ENCODE measurements at places on chromosomes 1 and 21.

- no peak for DNase-seq
These were observed 649 bp downstream of the AHDC1 start for GRCh38 chr1:27603309-27603680.

DNA sequence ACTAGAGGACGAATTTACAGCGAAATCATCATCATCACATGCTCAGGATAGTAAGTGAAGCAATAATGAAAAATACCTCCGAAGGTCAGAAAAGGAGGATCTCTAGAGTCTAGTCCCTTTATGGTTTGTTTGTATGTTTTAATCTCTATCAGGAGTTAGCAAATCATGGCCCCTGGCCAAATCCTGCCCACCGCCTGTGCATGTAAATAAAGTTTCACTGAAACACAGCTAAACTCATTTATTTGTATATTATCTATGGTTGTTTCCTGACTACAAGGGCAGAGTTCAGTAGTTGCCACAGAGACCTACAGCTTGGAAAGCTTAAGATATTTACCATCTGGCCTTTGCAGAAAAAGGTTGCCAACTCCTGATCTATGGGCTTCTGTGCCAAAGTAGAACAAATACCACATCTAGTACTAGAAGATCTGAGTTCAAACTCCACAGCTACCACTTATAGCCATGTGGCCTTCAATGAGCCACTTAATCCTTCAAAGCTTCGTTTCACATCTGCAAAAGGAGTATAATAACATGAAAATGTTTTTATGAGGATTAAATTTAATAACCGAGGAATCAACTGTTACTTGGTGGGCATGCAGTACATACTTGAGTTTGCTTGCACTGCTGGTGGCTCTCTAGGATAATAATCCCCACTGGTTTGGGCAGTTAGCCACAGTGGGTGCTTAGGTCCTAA lies 94.0 kb upstream of the KIF26B start:
- no peak for DNase-seq

GRCh38 chr1:182610606-182611194 lies 6.5 kb upstream of the RGS16 start:
- no peak for DNase-seq

GRCh38 chr1:116006486-116006964 lies 30.2 kb downstream of the SLC22A15 start:
- peak; percentile 82 for DNase-seq

- DNase-seq: no peak
These were observed 13.6 kb downstream of the KRTAP10-1 start for GRCh38 chr21:44526096-44526997.
